ENCODE measurements at places on chromosomes 12 and 14. TPM values are rescaled to one million over a fixed set of nuclear protein-coding genes. Genes with fewer than 3 reads are reported as not detected.

GRCh38 chr12:4202487-4202886, 71.1 kb upstream of the CCND2 start:
- H3K27me3 ChIP-seq, result peaks cover 2% of the 10 kb centered on the region
- DNase-seq, result no peak
- peak overlapping the region; percentile 29 for H3K27ac ChIP-seq
- no peaks in the 10 kb centered on the region for H3K36me3 ChIP-seq

- H3K4me1 ChIP-seq, result no peaks in the 10 kb centered on the region
- H3K36me3 ChIP-seq, result peaks cover 10% of the 10 kb centered on the region
- peaks cover 5% of the 10 kb centered on the region for H3K27me3 ChIP-seq
- H3K27ac ChIP-seq, result no peak overlapping the region
Measured at GRCh38 chr14:102866982-102867761, 55.3 kb upstream of the AMN start.

DNA sequence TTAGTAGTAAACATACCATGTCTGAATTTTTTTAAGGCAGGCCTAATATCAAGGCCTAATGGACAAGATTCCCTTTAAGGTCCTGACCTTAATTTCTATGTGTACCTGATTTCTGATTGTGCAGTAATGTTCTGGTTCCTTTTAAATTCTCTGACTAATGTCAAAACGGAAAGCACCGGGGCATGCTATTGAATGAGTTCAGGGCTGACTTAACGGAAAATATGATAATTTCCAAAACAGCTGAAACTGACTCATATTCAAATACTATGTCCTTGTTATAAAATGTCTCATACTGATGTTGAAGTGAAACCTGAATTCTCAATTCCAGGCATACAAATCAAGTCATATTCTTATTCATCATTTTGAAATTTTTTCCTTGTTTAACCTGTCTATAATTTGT, 6.7 kb downstream of the TAS2R43 start:
- peaks cover 8% of the 10 kb centered on the region for H3K36me3 ChIP-seq
- H3K4me1 ChIP-seq, result no peaks in the 10 kb centered on the region
- no peaks in the 10 kb centered on the region for H3K27me3 ChIP-seq
- H3K4me3 ChIP-seq, result no peak overlapping the region
- DNase-seq, result no peak

DNA sequence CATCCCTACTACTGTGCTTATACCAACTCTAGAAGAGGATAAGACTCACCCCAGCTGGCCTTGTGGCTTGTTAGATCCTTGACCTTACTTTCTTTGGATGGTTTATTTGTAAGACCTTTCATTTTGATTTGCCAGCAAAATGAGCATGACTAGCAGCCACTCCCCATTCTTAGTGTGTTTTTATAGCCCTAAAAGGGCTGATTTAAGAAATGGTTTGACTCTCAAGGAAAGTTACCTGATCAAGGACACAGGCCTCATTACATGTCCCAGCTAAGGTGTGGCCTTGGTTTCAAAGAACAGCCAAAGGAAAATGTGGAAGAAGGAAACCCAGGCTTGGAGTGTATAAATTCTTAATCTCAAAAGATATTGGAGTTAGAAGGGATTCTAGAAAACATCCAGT, 41.4 kb downstream of the SLC17A8 start:
- H3K4me1 ChIP-seq, result no peaks in the 10 kb centered on the region
- peaks cover 8% of the 10 kb centered on the region for H3K27me3 ChIP-seq
- no peaks in the 10 kb centered on the region for H3K36me3 ChIP-seq
- H3K27ac ChIP-seq, result no peak overlapping the region

DNA sequence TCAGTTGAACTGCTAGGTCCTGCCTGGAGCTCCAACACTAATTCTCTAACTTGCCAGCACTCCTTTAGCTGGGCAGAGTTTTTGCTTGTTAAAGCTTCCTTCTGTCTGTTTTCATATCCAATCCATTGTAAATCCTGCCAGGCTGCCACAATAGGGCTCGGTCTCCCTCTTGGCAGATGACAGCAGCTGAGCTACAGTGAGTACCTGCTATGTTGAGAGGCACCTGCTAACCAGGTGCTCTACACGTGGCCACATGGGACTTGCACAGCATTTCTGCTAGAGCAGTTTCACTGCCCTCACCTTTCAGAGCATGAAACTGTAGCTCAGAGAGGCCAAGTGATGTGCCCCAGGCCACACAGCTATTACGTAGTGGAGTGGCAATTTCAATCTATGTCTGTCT, 106.6 kb upstream of the NOS1 start:
- no peaks in the 10 kb centered on the region for H3K36me3 ChIP-seq
- H3K27ac ChIP-seq, result no peak overlapping the region
- no peaks in the 10 kb centered on the region for H3K4me1 ChIP-seq
- DNase-seq, result no peak

DNA sequence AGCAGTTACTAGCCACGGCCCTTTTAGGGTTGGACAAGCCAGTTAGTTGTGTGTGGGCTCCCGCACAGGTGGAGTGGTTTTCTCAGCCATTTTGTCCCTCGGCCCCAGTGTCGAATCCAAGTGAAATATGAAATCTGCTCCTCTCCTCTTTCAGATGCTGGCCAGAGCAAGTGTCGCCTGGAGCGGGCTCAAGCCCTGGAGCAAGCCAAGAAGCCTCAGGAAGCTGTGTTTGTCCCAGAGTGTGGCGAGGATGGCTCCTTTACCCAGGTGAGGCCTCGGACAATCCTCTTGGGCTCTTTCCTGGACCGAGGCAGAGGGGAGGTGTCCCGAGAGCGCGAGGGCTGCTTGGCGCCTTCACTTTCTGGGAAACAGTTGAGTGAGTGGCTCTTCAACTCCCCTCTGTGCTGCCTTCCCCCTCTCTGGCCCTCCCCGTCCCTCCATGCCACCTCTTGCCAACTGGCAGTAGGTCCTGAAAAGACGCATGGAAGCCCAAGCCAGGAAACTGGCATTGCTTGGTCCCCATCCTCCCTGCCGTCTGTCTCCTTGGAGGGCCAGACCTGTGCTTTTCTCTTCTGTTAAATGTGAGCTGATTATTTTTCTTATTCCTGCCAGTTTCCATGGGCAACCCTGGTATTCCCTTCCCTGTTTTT, 74.2 kb downstream of the SMOC1 start:
- H3K27ac ChIP-seq, result no peak overlapping the region
- H3K4me1 ChIP-seq, result no peaks in the 10 kb centered on the region

DNA sequence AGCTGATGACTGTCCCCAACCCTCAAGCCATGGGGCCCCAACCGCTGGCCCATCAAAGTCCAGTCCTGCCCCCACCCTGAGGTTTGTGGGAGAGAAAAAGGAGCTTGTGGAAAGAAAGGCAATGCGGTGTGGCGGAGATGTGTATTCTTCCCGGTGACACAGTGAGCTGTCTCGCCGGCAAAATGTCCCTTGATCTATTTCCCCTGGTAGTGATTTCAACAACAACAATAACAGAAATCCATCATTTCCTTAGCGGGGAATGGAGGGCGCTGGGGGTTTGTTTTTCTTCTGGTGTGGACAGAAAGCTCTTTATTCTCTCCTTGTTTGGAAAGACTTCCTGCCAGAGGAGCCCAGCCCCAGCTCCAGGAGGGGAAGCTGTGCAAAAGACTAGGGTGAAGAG, 93.7 kb upstream of the LHX5 start:
- H3K27me3 ChIP-seq, result no peaks in the 10 kb centered on the region
- DNase-seq, result no peak
- H3K4me3 ChIP-seq, result no peak overlapping the region
- no peak overlapping the region for H3K27ac ChIP-seq
- H3K4me1 ChIP-seq, result no peaks in the 10 kb centered on the region

GRCh38 chr12:93573552-93574223, 1.2 kb downstream of the SOCS2 start:
- H3K27me3 ChIP-seq, result peaks cover 17% of the 10 kb centered on the region
- peaks cover 31% of the 10 kb centered on the region for H3K4me1 ChIP-seq
- peak; percentile 8 for DNase-seq
- H3K36me3 ChIP-seq, result peaks cover 11% of the 10 kb centered on the region
- H3K27ac ChIP-seq, result no peak overlapping the region

DNA sequence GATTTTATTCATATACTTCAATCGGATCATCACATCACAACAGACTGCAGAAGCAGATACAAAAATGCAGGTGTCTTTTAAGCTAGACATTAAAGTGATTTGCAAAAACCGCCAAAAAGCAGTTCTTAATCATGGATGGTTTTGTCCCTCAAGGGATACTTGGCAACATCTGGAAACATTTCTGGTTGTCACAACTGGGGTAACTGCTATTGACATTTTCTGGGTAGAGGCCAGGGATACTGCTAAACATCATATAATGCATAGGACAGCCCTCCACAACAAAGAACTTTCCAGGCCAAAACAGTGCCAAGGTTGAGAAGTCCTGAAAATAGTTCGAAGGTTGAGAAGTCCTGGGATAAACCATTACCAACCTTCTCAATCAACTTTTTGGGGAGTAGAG, 101.8 kb upstream of the BBS10 start:
- peaks cover 4% of the 10 kb centered on the region for H3K36me3 ChIP-seq
- peak overlapping the region; percentile 62 for H3K27ac ChIP-seq
- no peak for DNase-seq
- H3K4me1 ChIP-seq, result peaks cover 11% of the 10 kb centered on the region

DNA sequence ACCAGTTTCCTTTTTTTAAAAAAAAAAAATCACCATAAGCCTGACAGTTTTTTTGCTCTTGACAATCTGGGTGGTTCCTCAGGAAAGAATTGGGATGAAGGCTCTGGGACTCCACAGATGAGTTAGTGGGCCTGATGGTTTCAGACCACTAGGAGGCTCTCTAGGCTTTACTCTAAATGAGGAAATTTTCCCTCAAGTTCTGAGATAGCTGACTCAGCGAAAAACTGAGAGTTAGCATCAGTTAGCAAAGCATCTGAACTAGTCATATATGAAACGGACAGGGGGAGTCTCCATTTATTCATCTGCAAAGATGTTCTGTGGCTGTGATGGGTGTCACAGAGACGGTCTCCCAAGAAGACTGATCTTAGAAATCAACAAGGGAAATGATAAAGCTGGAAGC, 314.3 kb upstream of the OR4E1 start:
- H3K36me3 ChIP-seq, result no peaks in the 10 kb centered on the region
- no peak for DNase-seq
- H3K4me1 ChIP-seq, result no peaks in the 10 kb centered on the region
- peaks cover 12% of the 10 kb centered on the region for H3K27me3 ChIP-seq
- H3K27ac ChIP-seq, result no peak overlapping the region

DNA sequence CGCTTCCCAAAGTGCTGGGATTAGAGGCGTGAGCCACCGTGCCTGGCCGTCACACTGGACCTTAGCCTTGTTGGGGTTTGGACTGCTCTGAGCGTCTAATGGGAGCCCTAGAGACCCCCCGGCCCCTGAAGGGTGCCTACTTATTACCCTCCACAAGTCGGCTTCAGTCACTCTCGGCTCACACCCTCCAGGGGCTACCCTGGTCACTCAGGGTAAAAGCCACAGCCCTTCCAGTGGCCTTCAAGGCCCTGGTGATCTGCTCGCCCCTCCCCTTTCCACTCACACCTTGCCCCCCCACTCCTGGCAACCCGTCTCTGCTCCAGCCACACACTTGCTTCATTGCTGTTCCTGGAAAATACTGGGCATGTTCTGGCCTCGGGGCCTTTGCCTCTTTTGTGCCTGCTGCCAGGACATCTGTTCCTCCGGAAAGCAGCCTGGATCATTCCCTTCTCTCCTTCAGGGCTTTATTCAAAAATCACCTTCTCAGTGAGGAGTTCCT, 3.6 kb upstream of the MORN3 start:
- H3K4me1 ChIP-seq, result peaks cover 25% of the 10 kb centered on the region
- peak overlapping the region; percentile 94 for H3K4me3 ChIP-seq
- no peaks in the 10 kb centered on the region for H3K36me3 ChIP-seq
- H3K27me3 ChIP-seq, result peaks cover 16% of the 10 kb centered on the region
- no peak for DNase-seq

DNA sequence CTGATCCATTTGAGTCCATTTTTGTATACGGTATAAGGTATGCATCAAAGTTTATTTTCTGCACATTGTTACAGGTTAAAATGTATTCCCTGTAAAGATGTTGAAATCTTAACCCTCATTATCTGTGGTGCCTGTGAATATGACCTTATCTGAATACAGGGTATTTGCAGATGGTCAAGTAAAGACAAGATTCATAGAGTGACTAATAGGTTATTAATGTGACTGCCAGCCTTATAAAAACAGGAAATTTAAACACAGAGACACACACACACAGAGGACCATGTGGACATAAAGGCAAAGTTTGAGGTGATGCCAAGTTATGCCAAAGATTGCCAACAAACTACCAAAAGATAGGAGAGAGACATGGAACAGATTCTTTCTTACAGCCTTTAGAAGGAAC, 347.2 kb upstream of the DCN start:
- H3K27ac ChIP-seq, result no peak overlapping the region
- H3K36me3 ChIP-seq, result no peaks in the 10 kb centered on the region
- H3K4me3 ChIP-seq, result no peak overlapping the region

GRCh38 chr12:89976866-89977265, 268.2 kb upstream of the ATP2B1 start:
- H3K27me3 ChIP-seq, result peaks cover 9% of the 10 kb centered on the region
- H3K36me3 ChIP-seq, result no peaks in the 10 kb centered on the region
- H3K27ac ChIP-seq, result no peak overlapping the region

- no peak overlapping the region for H3K27ac ChIP-seq
- H3K27me3 ChIP-seq, result no peaks in the 10 kb centered on the region
- no peak overlapping the region for H3K4me3 ChIP-seq
- no peak for DNase-seq
- no peaks in the 10 kb centered on the region for H3K4me1 ChIP-seq
Measured at GRCh38 chr12:107657133-107657532, 28.5 kb upstream of the PWP1 start.

- H3K27me3 ChIP-seq, result peaks cover 3% of the 10 kb centered on the region
- H3K27ac ChIP-seq, result no peak overlapping the region
Measured at GRCh38 chr14:76872796-76873432, 46.7 kb downstream of the LRRC74A start.

DNA sequence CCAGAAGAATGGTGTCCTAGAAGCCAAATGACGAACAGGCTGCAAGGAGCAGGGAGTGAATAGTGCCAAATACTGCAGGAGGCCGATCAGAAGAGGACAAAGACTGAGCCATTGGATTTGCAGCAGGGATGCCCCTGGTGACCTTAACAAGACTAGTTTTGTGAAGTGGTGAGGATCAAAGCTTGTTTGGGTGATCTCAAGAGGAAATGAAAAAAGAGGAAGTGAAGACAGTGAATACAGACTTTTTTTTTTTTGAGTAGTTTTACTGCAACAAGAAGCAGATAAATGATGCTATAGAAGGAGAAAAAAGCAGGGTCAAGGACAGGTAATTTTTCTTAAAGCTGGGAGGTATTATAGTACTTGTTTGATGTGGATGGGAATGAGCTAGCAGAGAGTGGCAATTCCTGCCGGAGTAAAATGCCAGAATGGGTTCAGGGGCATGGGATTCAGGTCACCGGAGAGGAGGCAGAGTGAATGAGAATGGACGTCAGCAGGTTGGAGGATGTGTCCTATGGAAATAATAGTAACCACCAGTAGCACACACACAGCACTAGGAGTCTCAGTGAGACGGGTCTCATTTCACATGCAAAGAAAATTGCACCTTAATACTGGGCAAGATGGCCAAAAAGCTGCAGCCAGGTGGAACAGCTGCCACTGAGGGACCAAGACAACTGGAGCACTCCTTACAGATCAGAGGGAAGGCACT, 345.8 kb upstream of the CCDC196 start:
- DNase-seq, result no peak
- no peak overlapping the region for H3K27ac ChIP-seq
- H3K36me3 ChIP-seq, result no peaks in the 10 kb centered on the region
- H3K4me3 ChIP-seq, result no peak overlapping the region
- H3K27me3 ChIP-seq, result no peaks in the 10 kb centered on the region

GRCh38 chr12:54266852-54267251, 13.1 kb downstream of the CBX5 start:
- H3K4me3 ChIP-seq, result no peak overlapping the region
- H3K27me3 ChIP-seq, result no peaks in the 10 kb centered on the region
- H3K4me1 ChIP-seq, result no peaks in the 10 kb centered on the region
- no peak overlapping the region for H3K27ac ChIP-seq
- H3K36me3 ChIP-seq, result no peaks in the 10 kb centered on the region

GRCh38 chr12:57944313-57945023, 3.1 kb downstream of the ATP23 start:
- H3K27me3 ChIP-seq, result peaks cover 5% of the 10 kb centered on the region
- H3K27ac ChIP-seq, result peak overlapping the region; percentile 54
- H3K36me3 ChIP-seq, result peaks cover 4% of the 10 kb centered on the region

The RBMS2 gene
- 1.3 TPM for polyA plus RNA-seq

The NPAS3 gene
- polyA plus RNA-seq, result not detected
